ENCODE measurements at places on chromosomes 11 and 22.

DNA sequence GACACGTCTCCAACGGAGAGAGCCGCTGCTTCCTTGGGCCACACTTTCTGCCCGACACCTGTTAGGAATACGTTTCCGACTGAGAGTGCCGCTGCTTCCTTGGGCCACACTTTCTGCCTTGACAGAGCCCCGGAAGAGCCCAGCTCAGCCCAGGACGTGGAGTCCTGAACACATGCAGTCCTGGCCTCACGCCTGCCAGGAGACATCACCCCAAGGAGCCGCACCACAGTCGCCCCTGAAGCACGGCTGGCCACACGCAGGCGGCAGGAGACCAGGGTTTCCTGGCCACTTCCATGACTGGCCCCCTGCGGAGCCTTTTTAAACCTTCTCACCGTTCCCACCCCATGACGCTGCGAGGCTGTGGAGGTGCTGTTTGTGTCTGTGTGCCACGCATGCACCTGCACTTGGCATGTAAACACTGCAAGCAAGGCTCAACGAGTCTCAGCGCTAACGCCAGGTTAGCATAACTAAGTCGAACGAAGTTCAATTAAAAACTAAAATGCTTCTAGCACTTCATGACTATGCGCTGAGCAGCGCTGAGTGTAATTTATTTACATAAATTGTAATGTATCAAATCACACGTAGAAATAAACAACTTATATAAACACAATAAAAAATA, 8.8 kb downstream of the TOLLIP start:
- no peak for DNase-seq

GRCh38 chr22:42958937-42959336, 56.0 kb downstream of the PACSIN2 start:
- DNase-seq: no peak

DNA sequence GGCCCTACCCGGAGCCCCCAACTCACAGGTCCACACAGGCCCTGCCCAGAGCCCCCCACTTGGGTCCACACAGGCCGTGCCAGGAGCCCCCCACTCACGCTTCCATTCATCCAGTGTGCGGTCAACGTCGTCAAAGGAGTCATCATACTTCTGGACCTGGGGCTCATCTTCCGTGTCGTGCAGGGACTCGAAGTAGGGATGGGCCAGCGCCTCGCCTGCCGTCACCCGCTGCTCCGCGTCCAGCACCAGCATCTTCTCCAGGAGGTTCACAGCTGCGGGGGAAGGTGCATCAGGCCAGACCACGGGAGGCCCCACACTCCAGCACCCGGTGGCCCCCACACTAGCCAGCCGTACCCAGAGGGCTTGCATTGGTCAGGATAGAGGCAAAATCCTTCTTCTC, 4.0 kb upstream of the HDAC10 start:
- no peak for DNase-seq

DNA sequence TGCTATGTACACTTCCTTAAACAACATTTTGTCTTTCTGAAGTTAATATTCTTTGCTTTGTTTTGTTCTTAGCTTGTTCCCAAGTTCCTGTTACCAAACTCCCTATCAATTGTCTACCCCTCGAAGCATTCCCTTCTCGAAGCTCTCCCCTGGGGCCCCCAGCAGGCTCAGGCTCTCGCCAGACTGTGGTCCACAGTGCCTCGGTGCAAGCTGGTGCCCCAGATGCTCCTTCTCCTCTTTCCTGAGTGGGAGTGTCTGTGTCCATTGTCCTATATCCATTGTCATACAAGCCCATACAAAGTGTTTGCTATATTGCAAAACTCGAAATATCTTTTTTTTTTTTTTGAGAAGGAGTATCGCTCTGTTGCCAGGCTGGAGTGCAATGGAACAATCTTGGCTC, 51.7 kb upstream of the RTL6 start:
- no peak for DNase-seq

DNA sequence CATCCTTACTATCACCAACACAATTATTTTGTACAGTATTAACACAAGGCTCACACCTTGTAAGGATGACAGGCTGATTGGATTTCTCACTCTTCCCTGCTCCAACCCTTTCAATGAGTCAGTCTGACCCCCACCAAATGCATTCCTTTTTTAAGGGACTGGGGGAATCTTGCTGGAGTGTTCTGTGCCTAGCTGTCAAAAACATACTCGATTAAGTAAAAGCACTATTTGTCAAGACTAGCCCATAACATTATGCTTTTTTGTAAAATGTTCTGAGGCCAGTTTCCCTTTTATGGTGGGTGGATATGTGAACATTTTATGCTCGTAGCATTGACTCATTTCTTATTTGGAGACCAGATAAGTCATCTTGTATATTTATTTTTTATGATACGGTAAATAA, 87.2 kb downstream of the PDHX start:
- no peak for DNase-seq

DNA sequence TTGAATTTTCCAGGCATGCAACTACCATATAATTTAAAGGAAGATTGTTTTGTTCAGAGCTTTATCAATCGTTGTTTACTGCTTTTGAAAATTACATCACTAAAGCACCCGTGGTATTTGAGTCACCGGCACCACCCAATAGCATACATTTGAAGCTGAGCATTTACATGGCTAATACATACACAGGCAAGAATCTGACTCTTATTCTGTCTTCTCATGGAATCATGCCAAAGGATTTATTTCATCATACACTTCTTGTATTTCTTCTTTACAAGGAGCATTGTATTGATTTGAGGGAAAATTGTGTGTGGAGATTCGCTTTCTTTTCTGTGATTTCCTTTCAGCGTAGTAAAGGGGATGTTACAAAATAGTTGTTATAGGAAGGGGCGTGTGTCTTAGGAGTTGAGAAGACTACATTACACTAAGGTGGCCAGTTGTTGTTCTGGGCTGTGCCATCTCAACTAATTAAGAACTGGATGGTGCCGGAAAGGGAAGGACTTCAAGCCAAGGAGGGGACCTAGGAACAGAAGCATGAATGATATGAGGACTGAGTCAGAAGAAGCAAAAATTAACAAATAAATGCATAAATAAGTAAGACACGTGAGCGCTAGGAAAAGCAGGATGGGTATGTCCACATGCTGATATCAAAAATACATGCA, 12.9 kb upstream of the CD3E start:
- DNase-seq: no peak

DNA sequence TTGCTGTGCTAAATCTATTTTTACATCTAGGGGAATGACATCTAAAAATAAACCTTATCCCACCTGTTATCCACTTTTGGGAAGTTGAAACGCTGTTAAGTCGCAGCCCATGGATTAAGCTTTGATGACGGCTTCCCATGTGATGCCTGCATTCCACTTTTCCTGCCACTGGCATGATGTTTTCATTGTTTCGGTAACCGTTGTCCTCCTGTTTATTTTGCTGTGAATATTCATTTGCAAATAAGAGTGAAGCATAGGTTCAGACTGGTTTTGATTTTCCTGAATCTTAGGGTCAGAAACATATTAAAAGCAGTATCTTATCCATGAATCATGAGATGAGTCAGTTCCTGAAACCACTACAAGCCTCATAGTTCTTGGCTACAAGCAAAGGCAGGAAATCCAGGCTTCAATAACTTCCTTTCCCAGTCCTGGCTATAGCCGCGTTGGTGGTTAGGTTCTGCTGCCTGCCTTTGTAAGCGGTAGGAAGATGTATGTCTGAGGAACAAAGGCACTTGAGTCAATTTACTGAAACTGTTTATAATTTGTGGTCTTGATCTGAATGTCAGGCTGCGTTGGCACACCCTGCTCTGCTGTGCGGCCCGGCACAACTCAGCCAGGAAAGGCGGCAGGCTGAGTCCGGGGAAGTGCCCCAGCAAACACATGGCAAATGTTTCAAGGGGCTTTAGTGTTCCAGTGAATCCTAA, 19.4 kb downstream of the TEAD1 start:
- DNase-seq: peak; percentile 12

GRCh38 chr11:15473954-15474837, 359.5 kb downstream of the INSC start:
- no peak for DNase-seq

- no peak for DNase-seq
Observed at GRCh38 chr22:45790401-45790800, 118.8 kb downstream of the ATXN10 start.

- DNase-seq: peak; percentile 7
Observed at GRCh38 chr11:62984451-62984991, at the start of gene SLC22A6. TSS of gene SLC22A6 (minus strand) at chr11:62984967. CDS start at chr11:62984690, 277 bp downstream.

DNA sequence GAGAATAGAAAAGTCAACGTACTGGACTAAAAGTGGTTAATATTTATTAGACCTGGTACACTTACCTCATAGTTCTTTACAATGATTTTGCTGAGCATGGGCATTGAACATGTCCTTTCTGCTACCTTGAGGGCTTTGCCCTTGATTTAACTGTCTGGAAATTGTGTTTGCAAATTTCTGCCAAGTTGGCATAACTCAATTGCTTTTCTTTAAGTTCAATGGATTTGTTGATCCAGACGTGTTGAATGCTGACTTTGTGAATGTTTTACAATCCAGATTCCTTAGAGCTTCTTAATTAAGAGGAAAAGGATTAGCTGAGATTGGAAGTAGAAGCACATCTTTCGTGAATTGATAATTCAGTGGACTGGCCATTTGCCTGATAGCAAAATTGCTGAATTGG, 7.2 kb upstream of the OR4X2 start:
- DNase-seq: no peak

DNA sequence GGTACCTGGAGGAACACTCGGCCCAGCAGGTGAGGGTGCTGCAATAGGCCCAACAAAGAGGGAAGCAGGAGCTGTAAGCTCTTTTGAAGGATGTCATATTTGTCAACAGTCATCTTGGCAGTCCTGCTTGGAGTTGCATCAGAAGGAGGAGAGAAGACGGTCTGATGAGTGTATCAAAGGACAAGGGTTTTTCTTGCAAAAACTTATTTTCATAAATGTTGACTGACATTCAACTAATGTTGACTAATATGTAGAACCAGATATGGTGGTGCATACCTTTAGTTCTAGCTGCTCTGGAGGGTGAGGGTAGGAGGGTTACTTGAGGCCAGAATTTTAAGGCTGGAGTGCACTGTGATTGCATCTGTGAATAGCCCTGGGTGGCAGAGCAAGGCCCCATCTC, 72.3 kb downstream of the CABIN1 start:
- DNase-seq: no peak

DNA sequence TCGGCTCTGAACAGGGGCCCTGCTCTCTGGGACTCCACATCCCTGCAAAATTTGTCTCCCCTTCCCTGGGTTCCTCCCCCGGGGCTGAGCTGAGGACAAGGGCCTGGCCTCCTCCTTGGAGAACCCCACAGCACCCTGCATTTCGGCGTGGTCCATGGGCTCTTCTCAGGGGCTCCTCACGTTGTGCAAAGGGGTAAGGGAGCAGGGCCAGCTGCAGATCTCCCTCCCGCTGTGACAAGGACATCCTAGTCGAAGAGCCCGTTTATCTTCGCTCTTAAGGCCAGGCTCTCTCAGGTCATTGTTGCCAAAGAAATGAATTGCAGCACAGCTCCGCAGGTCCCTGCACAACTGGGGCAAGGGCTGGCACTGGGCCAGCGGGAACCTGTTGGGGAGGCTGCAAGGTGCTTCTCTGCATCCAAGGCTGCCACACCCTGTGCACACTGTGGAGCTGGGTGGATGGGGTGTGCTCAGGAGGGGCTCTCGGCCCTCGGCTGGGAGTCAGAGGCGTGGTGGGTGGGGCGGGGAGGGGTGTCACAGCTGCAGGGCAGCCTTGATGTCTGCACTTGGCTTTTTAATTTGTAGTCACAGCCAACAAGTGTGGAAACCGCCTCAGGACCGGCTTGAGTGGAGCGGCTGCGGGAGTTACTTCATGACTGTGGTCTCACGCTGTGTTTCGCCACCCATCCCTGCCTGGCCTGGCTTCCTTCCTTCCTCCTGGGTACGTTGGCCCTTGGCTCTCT, 26.6 kb upstream of the SEPTIN5 start:
- no peak for DNase-seq

DNA sequence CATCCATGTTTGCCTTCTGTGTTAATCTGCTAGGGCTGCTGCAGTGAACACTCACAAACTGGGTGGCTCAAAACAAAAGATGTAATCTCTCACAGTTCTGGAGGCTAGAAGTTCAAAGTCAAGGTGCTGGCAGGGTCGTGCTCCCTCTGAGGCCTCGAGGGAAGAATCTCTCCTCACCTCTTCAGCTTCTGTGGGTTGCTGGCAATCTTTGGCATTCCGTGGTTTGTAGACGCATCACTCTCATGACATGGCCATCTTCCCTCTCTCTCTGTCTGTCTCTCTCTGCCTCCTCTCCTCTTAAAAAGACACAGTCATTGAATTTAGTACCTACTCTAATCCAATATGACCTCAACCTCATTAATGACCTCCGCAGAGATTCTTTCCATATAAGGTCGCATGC, 78.8 kb downstream of the TSPAN18 start:
- no peak for DNase-seq

DNA sequence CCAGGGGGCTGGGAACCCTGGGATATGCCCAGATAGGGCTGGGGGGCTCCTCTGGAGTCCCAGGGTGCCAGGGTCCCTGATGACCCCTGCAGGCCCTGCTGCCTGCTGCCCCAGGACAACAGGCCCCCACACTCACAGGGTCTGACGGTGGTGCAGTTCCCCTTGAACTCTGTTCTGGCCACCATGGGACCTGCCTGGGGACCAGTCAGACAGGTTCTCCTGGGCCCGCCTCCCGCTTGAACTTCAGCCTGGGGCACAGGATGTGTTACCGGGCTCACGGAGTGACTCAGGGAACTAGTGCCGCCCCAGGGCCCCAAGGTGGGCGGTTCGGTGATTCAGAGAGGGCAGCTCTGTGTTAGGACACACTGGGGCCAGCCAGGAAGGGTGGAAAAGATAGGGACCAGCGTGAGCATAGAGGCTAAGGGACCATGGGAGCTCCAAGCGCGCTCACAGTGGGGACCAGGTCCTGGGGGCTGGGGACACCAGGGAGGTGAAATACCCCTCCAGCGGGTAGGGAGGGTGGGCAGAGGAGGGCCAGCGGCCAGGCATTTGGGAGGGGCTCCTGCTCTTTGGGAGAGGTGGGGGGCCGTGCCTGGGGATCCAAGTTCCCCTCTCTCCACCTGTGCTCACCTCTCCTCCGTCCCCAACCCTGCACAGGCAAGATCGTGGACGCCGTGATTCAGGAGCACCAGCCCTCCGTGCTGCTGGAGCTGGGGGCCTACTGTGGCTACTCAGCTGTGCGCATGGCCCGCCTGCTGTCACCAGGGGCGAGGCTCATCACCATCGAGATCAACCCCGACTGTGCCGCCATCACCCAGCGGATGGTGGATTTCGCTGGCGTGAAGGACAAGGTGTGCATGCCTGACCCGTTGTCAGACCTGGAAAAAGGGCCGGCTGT, 21.5 kb upstream of the TXNRD2 start:
- DNase-seq: no peak

- DNase-seq: no peak
Observed at GRCh38 chr22:27212102-27212501, 554.7 kb downstream of the MIAT start.

- no peak for DNase-seq
Observed at GRCh38 chr11:57422669-57423068, 4.3 kb downstream of the SLC43A3 start.

Measured in amygdala (tissue), 56 donors.